Progenitor cell of endocrine pancreas (in vitro differentiated cells): ENCODE measurements at places on chromosomes 6 and 20.

GRCh38 chr20:17646209-17646960 lies 35.7 kb downstream of the RRBP1 start:
- no peak for DNase-seq

GRCh38 chr6:131782764-131783163 lies 25.1 kb upstream of the ENPP1 start:
- DNase-seq = no peak

DNA sequence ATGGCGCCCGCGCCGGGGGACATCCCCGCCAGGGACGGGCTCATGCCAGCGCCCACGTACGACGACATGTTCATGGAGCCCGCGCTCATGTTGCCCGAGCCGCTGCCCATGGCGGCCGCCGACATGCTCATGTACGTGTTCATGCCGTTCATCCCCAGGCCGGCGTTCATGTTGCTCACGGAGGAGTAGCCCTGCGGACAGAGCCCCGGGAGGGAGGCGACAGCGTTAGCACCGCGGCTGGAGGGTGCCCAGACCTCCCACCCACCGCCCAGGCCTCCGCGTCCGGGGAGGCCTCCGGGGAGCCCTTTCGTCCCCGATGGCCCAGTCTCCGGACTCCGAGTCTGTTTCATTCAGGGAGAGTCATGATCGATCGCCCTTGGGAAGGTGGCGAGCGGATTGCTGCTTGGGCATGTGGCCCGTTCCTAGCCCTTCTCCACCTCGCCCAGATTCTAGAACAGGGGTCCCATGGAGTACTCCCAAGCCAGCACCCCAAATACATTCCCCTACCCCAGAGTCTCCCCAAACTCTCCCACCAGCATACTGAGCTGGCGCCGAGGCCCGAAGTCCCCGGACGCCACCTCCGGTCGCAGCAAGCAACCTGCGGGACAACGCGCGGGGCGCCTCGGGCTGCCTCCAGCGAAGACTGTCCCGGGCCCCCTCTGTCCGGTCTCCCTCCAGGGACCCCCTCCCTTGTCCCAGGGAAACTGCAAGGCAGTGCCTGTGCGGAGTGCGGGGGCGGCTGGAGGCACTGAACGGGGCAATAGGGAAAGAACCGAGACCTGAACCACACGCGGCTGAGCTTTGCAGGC lies 1.2 kb downstream of the FOXA2 start:
- peak; percentile 29 for DNase-seq

GRCh38 chr6:44285552-44286284 lies 15.5 kb downstream of the TMEM151B start:
- DNase-seq = no peak

- DNase-seq = no peak
Measured at GRCh38 chr6:31860349-31860748, 2.3 kb downstream of the NEU1 start.

DNA sequence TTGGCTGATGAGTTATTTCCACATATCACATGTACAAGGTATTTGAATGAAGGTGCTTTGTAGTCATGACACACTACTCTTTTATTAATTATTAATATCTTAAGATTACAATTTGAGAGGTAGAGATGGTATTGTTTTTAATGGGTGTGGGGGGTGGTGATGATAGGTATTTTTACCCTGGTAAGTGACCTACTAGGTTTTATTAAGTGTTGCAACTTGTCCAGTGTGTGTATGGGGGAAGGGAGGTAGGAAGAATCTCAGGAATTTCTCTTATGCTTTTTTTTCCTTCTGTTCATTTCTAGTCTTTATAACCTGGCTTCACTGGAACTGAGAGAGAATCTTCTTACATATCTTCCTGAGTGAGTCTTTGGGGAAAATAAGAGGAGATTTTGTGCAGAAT lies 101.4 kb downstream of the LRRC1 start:
- DNase-seq = no peak

- DNase-seq = no peak
Measured at GRCh38 chr20:15122613-15123012, 785.2 kb upstream of the FLRT3 start.

GRCh38 chr6:158810155-158811095 lies 8.7 kb downstream of the EZR start:
- no peak for DNase-seq

GRCh38 chr6:156662025-156662445 lies 115.1 kb upstream of the ARID1B start:
- peak; percentile 69 for DNase-seq

DNA sequence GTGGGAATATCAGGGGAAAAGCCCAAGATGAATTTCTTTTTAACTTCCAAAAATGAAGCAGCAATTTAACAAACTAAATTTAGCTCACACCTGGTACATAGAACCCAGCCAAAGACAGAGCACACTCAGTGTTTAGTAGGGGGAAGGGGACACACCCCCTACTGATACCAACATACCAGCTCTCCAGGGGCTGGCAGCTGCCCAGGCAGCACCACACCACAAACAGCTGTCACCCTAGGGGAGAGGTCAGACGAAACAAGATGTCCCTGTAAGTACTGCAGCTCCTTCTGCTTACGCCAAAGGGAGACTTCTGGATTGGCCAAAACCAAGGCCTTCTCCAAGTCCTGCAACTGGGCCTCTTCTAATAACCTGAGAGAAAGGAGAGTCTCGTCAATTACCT lies 26.0 kb downstream of the MDN1 start:
- no peak for DNase-seq

GRCh38 chr6:132768051-132768517 lies 10.4 kb upstream of the VNN2 start:
- DNase-seq = peak; percentile 9

GRCh38 chr20:10490706-10491105 lies 55.6 kb downstream of the SLX4IP start:
- DNase-seq = no peak
